Right lobe of liver (tissue), 6 donors: ENCODE measurements at places on chromosomes 6 and 20. TPM values are rescaled to one million over a fixed set of nuclear protein-coding genes. Genes with fewer than 3 reads are reported as not detected.

GRCh38 chr6:26028746-26029569, 58.3 kb upstream of the HFE start:
- no peak for DNase-seq
- H3K36me3 ChIP-seq: no peaks in the 10 kb centered on the region
- no peak overlapping the region for H3K4me3 ChIP-seq
- H3K27ac ChIP-seq: no peak overlapping the region
- H3K4me1 ChIP-seq: peaks cover 14% of the 10 kb centered on the region
- H3K27me3 ChIP-seq: no peaks in the 10 kb centered on the region

Gene TMEM200A
- total RNA-seq: 0.18 TPM

Gene SLC16A10
- 15.8 TPM for total RNA-seq

Gene TULP4
- 30.8 TPM for total RNA-seq

DNA sequence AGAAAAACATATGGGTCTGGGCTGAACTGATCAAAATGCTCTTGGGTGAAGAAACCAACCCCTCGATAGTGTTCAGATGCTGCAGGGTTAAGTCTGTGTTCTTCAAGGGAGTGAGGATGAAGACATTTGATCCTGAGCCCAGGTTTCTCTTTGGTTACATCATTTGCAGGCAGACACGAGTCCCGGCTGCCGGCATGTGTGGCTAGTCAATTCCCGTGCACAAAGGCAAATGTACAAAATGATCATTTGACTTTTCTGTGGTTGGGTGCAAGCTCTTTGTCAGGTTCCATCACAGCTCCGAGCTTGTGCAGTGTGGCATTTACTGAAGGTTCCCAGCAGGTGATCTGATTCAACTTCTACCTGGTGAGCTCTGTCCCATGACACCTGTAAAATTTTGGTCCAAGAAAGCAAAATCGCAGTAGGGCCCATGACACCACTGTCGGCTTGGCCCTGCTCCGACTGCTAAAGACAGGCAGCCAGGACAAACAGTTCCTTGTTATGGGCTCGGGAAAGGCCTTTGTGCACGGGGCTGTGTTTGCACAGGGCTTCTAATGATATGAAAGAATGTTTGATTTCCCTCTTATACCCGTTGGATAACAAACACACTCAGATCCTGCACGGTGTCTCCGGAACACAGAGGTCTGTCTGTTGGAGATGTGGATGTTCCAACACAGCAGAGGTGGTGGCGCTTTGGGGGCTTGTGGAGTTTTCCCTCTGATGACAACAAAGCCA, 46.9 kb downstream of the GJA10 start:
- peak overlapping the region; percentile 59 for H3K27ac ChIP-seq
- H3K4me3 ChIP-seq: no peak overlapping the region
- H3K27me3 ChIP-seq: no peaks in the 10 kb centered on the region
- H3K36me3 ChIP-seq: no peaks in the 10 kb centered on the region
- DNase-seq: no peak
- peaks cover 28% of the 10 kb centered on the region for H3K4me1 ChIP-seq

Gene ANKEF1
- total RNA-seq: 5.7 TPM

DNA sequence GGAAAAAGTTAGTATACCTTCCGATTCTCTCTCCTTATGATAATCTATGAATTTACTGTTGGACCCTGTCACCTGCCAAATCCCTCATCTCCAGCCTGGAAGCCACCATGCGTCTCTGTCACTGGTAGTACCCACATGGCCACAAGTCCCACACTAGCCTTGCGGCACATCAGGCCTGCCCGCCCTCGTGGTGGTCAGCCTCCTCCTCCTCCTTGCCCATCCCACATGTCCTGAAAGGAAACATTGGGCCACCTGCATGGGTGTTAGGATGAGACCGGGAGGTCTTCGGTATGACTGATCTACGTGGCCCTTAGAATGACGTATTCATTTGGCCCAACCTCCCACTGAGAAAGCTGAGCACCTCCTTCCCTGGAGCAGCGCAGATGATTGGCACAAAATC, 37.0 kb upstream of the QKI start:
- H3K27me3 ChIP-seq: no peaks in the 10 kb centered on the region
- no peak overlapping the region for H3K27ac ChIP-seq
- no peak for DNase-seq
- no peaks in the 10 kb centered on the region for H3K4me1 ChIP-seq

Gene HCRTR2
- total RNA-seq: not detected

GRCh38 chr6:36248980-36249379, 20.9 kb upstream of the PNPLA1 start:
- no peak overlapping the region for H3K4me3 ChIP-seq
- no peak for DNase-seq
- H3K36me3 ChIP-seq: no peaks in the 10 kb centered on the region
- H3K4me1 ChIP-seq: no peaks in the 10 kb centered on the region
- H3K27ac ChIP-seq: no peak overlapping the region

DNA sequence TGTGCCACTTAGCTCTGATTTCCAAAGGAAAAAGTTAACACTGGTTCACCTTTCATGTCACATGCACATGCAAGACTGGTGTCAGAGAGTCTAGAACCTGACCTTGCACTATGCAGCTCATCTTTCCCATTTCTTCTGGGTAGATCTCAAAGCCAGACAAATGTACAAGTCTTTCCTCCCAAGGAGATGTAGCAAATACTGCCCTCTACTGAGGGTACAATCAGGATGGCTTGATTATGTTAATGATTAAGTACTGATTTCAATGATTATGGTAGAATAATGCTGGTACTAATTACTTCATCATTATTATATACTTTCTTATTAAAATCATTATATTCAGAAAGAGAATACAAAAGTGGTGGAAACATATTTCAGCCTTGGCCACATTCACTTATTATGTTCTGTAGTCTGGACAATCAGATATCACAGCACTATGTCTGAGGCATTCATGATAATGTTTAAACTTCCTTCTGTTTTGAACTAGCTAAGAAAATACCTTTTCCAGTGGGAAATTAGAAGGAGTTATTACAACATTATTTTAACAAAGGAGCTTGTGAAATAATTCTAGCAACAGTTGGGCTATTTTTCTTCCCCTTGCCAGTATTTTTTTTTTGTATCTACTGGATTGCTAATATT, 68.5 kb upstream of the FOXO3 start:
- H3K4me1 ChIP-seq: no peaks in the 10 kb centered on the region
- H3K4me3 ChIP-seq: no peak overlapping the region
- no peaks in the 10 kb centered on the region for H3K27me3 ChIP-seq

DNA sequence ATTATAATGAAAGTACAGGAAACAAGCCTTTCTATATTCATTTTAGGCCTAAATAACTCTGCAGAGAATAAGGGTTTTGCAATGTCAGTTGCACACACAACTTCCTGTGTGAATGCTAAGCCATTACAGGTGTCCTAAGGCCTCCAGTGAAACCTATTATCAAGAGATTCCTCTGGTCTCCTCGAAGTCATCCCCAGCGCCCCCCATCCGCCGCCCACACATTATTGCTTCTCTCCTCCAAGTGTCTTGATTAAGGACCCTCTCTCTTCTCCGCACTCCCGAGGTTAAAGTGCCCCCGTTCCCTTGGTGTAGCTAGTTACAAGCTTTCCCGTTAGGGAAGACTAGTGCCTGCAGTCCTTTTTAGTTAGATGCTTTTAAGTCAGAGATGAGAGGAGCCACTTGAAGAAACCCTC, 1.3 kb downstream of the HIVEP2 start:
- H3K36me3 ChIP-seq: no peaks in the 10 kb centered on the region
- H3K4me1 ChIP-seq: no peaks in the 10 kb centered on the region
- peak; percentile 55 for DNase-seq
- H3K27me3 ChIP-seq: no peaks in the 10 kb centered on the region

DNA sequence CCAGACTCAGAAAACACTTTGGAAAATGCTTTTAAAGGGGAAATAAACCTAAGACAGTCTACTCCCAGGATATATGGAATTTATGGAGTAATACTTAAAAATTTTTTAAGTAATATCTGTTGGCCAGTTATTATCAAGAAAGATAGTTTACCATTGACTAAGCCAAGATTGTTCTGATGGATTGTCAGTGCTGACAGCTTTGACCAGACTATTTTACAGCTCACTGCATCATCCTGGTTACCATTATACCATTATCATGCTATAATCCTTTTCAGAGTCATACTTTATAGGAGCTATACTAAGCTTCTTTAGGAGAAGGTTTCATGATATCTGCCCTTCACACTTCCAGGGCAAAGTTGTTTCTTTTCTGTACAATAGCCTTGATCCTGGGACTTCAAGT, 16.5 kb downstream of the GTF2H5 start:
- no peaks in the 10 kb centered on the region for H3K27me3 ChIP-seq
- H3K4me3 ChIP-seq: no peak overlapping the region
- H3K4me1 ChIP-seq: peaks cover 6% of the 10 kb centered on the region
- H3K27ac ChIP-seq: no peak overlapping the region

DNA sequence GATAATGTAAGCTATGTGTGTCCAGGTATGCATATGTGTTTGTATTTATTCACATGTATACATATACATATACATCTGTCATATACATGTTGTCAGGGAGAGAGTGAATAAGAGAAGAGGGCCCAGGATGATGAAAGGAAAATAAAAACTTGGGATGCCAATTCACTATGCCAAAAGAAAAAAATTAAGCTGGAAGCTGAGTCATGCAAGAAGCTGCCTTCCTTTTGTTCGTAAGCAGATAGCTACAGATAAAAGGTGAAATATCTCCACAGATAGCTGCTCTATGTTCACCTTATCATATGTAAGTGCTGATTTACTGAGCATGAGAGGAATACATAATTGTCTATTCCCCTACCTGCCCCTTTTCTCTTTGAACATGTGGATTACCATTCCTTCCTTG, 579.9 kb downstream of the EPM2A start:
- no peaks in the 10 kb centered on the region for H3K27me3 ChIP-seq
- DNase-seq: no peak
- H3K36me3 ChIP-seq: no peaks in the 10 kb centered on the region
- H3K27ac ChIP-seq: no peak overlapping the region

DNA sequence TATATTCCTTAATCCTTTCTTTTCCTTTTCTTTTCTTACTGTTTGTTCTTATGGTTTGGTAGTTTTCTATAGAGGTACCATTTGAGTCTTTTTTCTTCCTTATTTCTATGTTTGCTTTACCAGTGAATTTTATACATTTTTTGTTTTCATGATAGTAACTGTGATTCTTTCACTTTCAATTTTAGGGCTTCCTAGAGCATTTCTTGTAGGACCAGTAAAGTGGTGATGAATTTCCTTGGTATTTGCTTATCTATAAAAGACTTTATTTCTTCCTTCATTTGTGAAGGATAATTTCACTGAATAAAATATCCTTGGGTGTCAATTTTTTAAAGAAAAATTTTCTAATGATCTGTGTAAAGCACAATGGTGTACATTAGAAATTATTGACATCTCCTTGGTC, 637.4 kb downstream of the CD109 start:
- H3K36me3 ChIP-seq: no peaks in the 10 kb centered on the region
- H3K4me3 ChIP-seq: no peak overlapping the region
- H3K27ac ChIP-seq: no peak overlapping the region
- no peaks in the 10 kb centered on the region for H3K27me3 ChIP-seq
- DNase-seq: no peak

DNA sequence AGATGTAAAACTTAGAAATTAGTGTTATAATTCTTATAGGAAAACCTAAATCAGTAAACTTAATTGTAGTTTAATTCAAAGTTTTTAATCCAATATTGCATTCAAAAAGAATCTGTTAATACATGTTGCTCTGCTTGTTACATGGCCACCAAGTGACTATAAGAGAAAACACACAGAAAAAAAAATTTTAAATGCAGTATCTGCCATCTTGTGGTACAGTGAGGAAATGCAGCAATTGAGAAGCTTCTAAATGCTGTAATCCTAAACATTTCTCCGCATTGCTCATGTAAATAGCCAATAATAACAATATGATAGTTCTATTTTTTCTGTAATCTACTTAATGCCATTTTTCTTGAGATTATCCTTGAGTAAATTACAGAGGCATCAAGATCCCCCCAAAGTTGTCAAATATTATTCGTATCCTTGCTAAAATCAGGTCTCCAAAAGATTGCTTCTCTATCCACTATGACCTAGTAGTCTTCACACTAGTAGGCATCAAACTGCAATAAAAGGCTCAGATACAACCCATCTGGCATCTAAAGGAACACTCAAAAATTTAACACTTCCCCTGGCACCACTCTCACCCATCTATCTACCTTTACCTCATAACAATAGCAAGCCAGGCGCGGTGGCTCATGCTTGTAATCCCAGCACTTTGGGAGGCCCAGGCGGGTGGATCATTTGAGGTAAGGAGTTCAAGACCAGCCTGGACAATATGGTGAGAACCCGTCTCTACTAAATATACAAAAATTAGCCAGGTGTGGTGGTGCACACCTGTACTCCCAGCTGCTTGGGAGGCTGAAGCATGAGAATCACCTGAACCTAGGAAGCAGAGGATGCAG, 34.6 kb downstream of the HDAC2 start:
- no peaks in the 10 kb centered on the region for H3K27me3 ChIP-seq
- no peak for DNase-seq
- H3K27ac ChIP-seq: no peak overlapping the region
- peaks cover 3% of the 10 kb centered on the region for H3K36me3 ChIP-seq

Gene UST
- 0.44 TPM for total RNA-seq

GRCh38 chr20:37293301-37293943, 4.0 kb downstream of the MANBAL start:
- DNase-seq: no peak
- H3K27me3 ChIP-seq: no peaks in the 10 kb centered on the region
- no peaks in the 10 kb centered on the region for H3K36me3 ChIP-seq
- no peak overlapping the region for H3K4me3 ChIP-seq
- no peaks in the 10 kb centered on the region for H3K4me1 ChIP-seq
- no peak overlapping the region for H3K27ac ChIP-seq

DNA sequence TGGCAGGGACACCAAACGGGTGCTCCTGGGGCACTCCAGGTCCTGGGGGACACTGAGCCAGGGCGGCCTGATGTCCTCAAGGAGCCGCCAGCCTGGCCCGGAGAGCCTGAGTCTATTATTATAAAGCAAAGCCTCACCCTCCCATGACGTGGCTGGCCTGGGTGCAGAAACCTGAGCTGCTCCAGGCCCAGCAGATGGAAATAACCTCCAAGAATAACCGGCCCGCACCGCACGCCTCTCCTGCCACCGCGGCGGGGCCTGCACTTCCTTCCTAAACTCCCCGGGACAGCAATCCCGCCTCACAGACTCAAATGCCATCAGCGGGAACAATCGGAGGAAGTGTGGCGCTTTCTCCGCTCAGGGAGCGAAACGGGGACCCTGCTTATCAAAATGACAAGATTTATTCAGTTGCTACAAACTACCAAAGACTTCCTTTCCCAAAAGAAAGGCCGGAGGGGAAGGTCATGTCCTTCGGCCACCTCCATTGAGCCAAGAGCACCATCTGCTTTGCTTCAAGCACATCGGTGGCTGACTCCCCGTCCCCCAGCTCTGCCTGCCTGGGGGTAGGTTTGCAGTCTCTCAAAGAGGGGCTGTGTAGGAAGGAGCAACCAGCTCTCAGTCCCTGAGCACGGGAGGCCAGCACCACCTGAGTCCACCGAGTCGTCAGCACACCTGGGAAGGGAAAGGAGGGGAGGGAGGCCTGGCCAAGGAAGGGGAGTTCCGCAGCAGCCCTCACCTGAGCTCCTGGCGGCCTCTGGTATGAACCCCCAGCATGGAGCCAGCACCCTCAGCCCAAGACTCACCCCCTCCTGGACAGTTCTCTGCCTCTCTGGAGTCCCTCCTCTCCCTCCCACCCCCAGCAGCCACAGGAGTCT, 78.6 kb upstream of the QKI start:
- H3K36me3 ChIP-seq: no peaks in the 10 kb centered on the region
- H3K27ac ChIP-seq: peak overlapping the region; percentile 24
- H3K4me1 ChIP-seq: no peaks in the 10 kb centered on the region
- H3K4me3 ChIP-seq: no peak overlapping the region
- H3K27me3 ChIP-seq: no peaks in the 10 kb centered on the region
- DNase-seq: peak; percentile 62
